A172 (cell line): ENCODE measurements at places on chromosomes 3 and 15.

GRCh38 chr15:85318048-85318731 lies 62.2 kb upstream of the AKAP13 start:
- peak; percentile 86 for DNase-seq

- DNase-seq = peak; percentile 55
Observed at GRCh38 chr15:77507911-77508310, 87.2 kb downstream of the HMG20A start.

GRCh38 chr15:74283368-74283767 lies 47.2 kb downstream of the CCDC33 start:
- DNase-seq = no peak

GRCh38 chr3:187276397-187277128 lies 15.0 kb downstream of the MASP1 start:
- DNase-seq = no peak

- DNase-seq = no peak
Observed at GRCh38 chr15:48996276-48996675, 32.6 kb upstream of the SHC4 start.
